Activated CD4-positive, alpha-beta T cell treated with anti-CD3 and anti-CD28 coated beads for 1 hour (primary cell): ENCODE measurements at places on chromosomes 12 and 14.

- no peak for DNase-seq
Measured at GRCh38 chr12:41473441-41473840, 285.3 kb downstream of the PDZRN4 start.

DNA sequence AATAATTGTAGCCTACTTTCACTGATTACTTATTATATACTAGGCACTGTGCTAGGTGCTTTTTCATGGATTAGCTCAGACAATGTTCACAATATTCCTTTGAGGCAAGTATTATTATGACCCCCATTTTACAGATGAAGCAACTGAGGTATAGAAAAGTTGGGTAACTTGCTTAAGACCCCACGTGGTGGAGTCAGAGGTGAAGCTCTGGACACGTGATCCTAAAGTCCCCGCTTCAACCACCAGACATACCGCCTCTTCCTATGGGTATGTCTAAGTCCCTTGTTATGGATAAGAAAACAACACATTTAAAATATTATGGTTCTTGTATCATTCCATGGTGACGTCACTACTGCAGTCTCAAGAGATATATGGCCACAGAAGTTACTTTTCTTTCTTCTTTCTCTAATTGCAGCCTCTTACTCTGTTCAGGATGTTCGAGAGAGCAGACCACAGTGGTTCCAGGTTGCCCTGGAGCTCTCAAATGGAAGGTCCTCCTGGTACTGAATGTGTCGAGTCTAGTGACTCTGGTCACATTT, 157.7 kb downstream of the HELB start:
- DNase-seq: no peak

DNA sequence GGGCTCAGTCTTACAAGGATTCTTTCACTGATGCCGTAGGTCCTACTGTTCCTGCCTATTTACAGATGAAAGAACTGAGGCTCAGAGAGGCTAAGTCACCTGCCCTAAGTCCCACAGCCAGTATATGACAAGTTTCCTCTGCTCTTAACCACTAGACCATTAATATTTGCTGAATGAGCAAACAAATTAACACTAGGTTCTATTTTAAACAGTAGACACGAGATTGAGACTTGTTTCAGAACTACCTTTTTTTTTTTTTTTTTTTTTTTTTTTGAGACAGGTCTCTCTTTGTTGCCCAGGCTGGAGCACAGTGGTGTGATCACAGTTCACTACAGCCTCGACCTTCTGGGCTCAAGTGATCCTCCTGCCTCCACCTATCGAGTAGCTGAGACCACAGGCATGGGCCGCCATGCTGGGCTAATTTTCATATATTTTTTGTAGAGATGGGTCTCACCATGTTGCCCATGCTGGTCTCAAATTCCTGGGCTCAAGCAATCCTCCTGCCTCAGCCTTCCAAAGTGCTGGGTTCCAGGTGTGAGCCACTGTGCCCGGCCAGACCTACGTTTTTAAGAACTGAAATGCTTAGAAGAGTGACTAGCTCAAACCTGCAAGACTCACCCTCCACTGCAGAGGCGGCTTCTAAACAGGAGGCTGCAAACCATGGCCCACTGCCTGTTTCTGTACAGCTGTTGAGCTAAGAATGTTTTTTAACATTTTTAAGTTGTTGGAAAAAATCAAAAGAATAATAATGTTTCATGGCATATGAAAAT, 12.9 kb downstream of the SYNE3 start:
- DNase-seq: no peak

- DNase-seq: no peak
Measured at GRCh38 chr14:43161477-43161876, 1345.6 kb downstream of the FSCB start.

DNA sequence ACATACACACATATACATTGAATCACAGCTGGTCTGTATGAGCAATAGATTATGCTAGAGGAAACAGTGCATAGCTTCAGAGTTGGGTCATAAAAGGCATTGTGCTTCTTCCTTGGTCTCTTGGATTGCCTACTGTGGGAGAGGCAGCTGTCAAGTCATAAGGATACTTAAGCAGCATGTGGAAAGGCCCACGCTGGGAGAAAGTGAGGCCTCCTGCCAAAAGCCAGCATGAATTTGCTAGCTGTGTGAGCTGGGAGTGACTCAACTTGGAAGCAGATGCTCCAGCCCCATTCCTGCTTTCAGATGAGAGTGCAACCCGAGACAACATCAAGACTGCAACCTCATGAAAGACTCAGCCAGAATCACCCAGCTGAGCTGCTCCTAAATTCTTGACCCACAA, 311.9 kb upstream of the TBX3 start:
- DNase-seq: no peak

DNA sequence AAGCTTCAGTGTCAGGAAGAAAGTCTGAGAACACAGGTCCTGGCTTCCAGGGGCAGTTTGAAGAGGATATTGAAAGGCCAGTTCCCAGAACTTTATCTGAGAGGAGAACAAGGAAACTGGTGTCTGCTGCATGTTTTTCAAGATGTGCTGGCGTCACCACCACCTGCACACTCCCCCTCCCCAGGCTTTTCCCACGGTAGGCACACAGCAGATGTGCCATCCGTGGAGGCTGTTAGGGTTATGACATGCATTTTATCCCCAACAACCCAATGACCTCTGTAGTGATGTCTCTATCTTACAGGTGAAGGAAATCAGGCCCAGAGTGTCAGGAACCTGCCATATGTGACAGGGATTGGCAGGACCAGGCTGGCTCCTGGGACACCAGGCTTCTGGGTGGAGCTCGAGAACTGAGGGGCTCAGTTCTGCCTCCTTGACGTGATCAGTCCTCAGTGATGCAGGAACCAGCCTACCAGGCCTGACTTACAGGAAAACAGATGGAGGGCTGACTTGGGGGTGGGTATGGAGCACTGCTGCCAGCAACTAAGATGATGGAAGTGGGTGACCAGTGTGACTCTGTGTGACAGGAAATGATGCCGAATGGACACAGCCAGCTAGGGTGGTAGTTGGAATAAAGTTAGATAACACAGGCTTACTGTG, 16.8 kb downstream of the SLC25A47 start:
- DNase-seq: no peak

DNA sequence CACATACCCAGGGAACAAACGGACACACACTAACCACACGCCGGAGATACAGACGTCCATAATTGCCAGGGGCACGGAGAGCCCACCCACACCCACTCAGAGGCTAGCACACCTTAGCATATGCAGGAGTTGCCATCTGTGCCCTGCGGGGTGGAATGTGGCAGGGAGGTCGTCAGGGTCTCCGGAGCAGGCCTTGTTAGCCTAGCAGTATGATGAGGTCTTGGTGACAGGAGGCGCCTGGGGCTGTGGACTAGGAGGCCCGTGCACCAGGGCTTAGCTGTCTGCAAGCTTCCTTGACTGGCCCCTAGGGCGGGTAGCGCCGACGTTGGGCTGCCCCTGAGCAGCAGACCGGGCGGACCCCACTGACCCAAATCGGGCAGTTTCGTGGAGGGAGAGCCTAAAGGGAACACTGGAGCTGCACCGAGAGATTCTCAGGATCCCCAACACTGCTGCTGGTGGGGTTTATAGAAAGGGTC, 10.0 kb downstream of the STAC3 start:
- DNase-seq: no peak

- no peak for DNase-seq
Measured at GRCh38 chr14:68630611-68631393, 162.1 kb downstream of the ZFP36L1 start.

DNA sequence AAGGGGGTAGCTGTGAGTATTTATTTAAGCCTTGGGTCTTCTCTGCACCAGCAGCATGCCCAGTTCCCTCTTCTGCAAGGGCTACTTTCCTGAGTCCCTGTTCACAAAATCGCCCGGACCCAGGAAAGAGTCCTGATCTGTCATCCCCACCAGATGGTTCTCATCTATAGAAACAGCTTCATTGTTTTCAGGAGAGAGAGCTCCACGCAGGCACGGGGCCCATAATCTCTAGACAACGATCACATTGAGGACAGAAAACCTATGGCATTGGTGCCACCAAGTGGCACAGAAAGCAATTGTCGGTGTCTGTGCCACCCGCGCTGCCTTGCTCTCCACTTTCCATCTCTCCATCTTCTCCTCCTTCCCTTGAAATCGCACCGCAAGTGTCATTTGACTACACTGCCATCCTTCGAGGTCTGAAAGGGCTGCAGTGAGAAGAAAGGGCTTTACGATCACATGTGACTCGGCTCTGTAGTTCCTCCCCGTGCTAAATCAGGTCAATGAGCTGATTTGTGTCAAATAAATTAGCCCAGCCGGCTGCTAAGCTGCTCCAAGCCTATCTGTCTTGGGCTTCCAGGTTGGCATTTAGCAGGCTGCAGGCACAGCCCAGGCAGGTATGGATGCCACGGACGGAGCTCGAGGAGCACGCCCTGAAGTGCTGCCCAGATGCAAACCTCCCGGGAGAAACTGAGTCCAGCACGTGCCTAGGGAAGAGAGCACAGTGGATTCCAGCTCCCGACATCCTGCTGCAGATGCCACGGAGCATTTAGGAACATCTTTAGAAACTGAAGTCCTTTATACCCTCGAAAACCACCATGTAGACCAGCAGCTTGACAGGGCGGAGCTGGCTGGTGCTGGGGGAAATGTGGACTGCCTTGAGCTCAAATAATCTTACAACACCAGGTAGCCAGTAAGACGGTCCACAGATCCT, 28.8 kb downstream of the SPRING1 start:
- peak; percentile 36 for DNase-seq

DNA sequence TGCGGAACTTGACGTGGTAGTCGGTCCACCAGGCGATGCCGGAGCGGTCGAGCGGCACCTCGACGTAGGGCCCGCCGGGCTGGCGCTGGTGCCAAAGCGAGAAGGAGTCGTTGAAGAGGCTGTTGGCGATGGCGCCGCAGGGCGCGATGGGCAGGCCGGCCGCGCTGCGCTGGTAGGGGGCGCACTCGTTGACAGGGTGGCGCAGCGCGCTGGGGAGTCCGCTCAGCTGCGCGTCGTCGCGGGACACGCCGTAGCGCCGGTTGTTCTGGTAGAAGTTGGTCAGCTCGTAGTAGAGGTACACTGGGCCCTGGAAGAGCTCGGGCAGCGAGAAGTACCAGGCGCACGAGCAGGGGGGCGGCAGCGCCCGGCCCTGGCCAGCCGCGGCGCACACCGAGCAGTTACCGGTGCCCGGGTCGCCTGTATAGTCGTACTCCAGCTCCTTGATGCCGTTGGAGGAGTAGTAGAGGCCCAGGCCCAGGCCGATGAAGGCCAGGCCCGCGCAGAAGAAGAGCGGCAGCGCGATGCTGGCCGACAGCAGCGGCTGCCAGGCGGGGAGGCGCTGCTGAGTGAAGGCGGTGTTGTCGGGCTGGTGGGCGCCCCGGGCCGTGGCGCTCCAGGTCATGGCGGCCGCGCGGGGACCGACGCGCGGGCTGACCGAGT, 482 bp downstream of the TMEM30B start:
- peak; percentile 73 for DNase-seq

DNA sequence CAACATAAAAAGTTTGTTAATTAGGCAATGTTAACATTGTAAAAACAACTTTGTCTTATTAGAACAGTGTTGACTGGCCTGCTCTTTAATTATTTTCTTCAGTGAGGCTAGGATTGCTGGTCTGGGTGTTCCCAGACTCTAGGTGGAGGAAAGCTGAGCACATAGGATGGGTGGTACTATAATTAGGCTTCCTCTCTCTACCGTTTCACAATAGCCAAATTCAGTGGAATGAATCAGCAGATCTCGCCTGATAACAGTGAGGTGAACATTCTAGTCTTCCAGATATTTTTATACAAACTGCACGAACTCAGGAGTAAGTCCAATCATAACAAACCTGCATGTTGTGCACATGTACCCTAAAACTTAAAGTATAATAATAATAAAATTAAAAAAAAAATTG, 11.9 kb downstream of the PTGDR start:
- DNase-seq: no peak

DNA sequence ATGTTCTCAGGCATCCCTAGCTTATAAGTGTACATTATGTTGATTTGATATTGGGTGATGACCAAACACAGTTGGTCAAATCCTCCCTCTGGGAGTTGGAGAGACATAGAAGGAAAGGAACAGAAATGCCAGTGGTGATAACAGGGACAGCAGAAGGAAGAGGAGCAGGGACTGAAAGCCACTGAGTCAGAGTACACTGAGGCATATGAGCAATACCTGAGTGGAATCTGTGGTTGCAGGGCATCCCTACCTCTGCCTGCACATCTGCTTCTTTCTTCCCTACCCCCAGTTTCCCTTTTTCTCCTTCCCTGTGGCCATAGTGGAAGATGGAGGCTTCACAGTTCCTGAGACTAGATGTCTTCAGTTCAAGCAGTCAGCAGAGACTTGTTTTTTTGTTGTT, 44.9 kb downstream of the BICD1 start:
- DNase-seq: no peak

DNA sequence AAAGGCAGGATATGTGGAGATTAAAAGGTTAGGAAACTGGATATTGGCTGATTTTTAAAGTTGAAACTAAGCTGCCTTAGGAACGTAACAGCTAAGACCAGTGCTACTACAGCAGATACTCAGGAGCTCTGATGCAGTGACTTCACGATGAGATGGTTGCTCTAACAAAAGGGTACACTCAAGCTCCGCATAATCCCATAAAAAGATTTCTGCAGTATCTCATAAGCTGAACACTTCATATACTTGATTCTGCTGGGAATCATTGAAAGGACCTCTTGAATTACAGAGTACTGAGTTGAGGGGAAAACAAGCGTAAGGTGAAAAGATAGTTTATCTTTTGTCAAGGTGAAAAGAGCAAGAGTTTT, 3.7 kb downstream of the RNF10 start:
- DNase-seq: no peak

DNA sequence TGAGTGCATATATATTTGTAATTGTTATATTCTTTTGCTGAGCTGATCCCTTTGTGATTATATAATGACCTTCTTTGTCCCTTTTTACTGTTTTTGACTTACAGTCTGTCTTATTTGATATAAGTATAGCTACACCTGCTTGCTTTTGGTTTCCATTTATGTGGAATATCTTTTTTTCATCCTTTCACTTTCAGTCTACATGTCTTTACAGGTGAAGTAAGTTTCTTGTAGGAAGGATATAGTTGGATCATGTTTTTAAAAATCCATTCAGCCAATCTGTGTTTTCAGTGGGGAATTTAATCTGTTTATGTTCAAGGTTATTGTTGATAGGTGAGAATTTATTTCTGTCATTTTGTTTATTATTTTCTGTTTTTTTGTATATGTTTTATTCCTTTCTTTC, 12.1 kb downstream of the GZMH start:
- no peak for DNase-seq

- no peak for DNase-seq
Measured at GRCh38 chr12:1933342-1934051, 15.0 kb upstream of the CACNA2D4 start.

GRCh38 chr14:51145246-51145645, 50.3 kb upstream of the TRIM9 start:
- no peak for DNase-seq
